ENCODE measurements at places on chromosomes 1 and 21.
A peak's percentile ranks its signal among the peaks of the same experiment; 100 is the strongest.

DNA sequence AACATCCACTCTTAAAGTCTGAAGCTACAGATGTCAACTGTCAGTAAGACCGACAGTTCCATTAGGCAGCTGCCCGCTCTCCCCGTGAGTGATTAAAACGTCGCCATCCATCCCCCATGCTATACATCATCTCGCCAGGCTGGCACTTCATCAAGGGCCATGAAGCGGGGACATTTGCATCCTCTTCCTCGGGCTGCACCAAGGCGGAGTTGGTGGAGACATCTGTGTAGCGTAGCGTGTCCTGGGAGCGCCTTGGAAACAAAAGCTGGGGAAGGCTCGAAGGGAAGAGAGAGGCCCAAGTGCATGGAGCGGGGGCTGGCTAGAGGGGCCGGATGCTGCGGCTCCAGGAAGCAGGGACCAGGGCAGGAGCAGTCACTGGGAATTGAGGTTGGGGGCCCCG lies 250.1 kb downstream of the KAZN start:
- no peak for DNase-seq

GRCh38 chr1:174818014-174818616 lies 181.6 kb upstream of the CACYBP start:
- no peak for DNase-seq

GRCh38 chr21:33974513-33975468 lies 59.2 kb upstream of the ATP5PO start:
- DNase-seq: no peak

GRCh38 chr21:39258207-39258606 lies 55.2 kb downstream of the BRWD1 start:
- no peak for DNase-seq

DNA sequence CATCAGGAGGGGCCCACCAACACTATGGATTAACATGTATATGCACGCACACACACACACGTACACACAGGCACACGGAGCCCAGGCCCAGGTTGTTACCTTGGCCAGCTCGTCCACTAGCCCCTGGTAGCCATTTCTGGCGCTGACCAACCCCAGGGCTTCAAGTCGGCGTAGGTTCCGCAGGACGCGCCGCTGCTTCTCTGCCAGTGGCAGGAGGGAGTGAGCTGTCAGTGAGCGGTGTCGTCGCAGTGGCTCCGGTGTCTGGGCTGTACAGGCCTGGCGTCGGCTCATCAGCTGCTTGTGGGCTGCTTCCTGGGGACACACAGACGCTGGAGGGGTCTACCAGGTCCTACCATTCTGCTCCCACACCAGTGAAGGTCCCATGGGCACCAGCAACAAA lies 29.4 kb upstream of the MEF2D start:
- DNase-seq: no peak

- no peak for DNase-seq
Observed at GRCh38 chr1:167856711-167857418, 57.1 kb downstream of the ADCY10 start.

DNA sequence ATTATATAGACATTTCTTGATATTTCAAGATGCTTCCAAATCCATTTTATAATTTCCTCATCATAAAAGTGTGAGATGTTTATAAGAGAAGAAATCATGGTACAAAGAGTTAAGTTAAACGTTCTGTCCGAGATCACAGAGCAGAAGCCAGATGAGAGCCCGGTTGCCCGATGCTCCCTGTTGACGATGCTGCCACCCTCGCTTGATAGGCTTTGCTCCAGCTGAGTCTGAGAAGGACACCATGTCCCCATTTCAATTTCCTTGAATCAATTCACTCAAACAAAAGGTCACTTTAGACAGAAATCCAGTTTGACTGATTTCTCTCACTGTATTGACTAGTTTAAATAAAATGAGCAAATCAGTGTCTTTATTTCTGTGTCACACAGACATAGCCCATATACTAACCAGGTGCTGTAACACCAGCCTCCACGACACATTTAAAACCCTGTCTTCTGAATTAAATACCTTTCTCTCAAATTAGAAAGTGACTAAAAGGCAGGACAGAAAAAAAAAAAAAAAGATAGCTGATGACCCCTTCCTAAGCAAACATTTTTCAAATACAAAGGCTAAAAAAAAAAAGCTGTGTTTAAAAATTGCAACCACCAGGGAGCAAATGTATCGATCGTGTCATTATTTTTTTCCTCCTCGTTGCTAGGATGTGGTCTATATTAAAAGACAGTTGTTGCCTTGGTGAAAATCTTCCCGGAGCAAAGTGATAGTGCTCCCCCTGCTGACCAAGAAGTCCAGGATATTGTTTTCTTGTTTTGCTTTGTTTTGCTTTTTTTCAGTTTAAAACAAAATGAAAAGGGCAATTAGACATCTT lies 35.2 kb downstream of the DNASE2B start:
- peak; percentile 65 for DNase-seq

DNA sequence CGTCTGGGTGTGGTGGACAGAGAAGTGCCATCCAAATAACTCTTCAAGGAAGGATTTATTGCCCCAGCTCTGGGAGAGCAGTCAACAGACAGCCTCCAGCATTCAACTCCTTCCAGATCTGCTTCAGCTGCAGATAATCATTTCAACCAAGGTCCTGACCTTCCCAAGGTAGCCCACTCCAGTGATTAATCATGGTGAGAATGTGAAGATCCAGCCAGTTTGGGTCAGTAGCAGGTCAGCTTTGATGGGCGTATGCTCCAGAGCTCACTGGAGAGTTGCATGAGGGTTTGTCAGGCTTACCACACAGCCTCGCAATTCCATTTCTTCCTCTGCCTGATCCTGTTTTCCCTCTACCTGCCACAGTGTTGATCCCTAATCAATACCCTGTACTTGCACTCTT lies 214.5 kb upstream of the ZRANB2 start:
- no peak for DNase-seq

- no peak for DNase-seq
Observed at GRCh38 chr1:231407547-231408396, 14.3 kb downstream of the EGLN1 start.

DNA sequence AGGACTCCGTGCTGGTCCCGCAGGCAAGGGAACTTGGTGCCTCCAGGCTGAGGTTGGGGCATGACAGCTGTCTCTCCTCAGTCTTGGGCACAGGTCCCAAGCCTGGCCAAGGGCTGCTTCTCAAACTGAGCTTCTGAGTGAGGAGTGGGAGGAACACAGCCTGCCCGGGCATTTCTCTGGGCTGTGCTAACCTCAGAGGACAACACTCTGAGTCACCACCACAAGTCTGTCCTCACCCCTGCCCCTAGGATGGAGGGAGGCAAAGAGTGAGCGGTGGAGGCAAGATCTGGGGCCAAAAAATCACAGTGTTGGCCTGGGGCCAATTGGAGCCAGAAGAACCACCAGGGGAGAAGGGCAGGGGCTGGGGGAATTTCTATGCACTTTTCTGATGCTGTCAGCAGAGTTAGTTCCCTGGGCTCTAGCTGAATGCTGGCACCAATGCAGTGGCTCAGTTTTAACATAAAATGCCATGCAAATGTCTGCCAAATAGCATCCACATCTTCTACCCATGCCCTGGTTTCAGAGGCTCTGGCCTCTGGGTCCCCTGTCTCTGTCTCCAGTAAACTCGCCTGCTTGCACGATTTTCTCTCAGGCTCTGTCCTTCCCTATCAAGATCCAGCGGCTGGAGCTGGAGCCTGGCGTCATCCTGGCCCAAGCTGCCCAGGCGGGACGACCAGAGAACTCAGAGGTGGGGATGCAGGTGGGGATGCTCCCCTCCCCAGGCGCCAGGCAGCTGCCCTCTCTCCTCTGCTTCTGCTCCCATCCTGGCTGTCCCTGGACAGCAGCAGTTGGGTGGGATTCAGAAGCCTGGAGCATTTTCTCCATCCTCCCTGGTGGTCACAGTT lies 11.0 kb upstream of the CDK18 start:
- DNase-seq: peak; percentile 55

- DNase-seq: no peak
Observed at GRCh38 chr1:73463873-73464272, 734.1 kb downstream of the LRRIQ3 start.

DNA sequence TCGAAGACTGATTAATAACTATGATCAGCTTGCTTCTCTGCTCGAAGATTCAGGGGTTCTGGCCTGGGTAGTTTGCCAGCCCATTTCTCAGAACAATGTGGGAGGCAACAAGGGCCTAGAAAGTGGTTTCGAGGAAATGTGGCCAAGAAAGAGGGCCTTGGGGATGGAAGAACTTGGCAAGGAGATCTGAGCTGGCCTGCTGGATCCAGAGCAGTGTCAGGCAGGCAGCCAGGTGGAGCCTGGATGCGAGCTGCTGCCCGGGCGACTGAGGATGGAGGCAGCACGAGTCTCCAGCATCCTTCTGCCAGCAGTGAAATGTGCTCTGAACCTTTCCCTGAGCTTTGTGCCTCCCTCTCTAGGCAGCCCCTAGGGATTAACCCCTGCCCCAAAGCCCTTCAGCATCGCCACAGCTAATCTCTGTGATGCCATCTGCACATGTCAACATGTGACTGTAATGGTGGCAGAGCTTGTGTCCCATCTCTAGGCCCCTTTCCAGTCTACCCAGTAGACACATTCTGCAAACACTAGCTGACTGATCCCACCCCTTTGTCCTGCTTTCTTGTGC lies 61.0 kb upstream of the NEK2 start:
- no peak for DNase-seq

GRCh38 chr1:212946872-212947271 lies 3.5 kb upstream of the VASH2 start:
- DNase-seq: no peak

GRCh38 chr1:1348420-1349255 lies 580 bp downstream of the DVL1 start:
- no peak for DNase-seq

- no peak for DNase-seq
Observed at GRCh38 chr1:3093898-3094626, 25.1 kb downstream of the PRDM16 start.

GRCh38 chr1:65229754-65230339 lies 79.5 kb upstream of the DNAJC6 start:
- DNase-seq: no peak

Measured in stromal cell of bone marrow (primary cell).